Ureter (tissue), 1 donor: ENCODE measurements at places on chromosomes 5 and 9. TPM values are rescaled to one million over a fixed set of nuclear protein-coding genes. Genes with fewer than 3 reads are reported as not detected.

The PHF2 gene
- total RNA-seq: 34.6 TPM

DNA sequence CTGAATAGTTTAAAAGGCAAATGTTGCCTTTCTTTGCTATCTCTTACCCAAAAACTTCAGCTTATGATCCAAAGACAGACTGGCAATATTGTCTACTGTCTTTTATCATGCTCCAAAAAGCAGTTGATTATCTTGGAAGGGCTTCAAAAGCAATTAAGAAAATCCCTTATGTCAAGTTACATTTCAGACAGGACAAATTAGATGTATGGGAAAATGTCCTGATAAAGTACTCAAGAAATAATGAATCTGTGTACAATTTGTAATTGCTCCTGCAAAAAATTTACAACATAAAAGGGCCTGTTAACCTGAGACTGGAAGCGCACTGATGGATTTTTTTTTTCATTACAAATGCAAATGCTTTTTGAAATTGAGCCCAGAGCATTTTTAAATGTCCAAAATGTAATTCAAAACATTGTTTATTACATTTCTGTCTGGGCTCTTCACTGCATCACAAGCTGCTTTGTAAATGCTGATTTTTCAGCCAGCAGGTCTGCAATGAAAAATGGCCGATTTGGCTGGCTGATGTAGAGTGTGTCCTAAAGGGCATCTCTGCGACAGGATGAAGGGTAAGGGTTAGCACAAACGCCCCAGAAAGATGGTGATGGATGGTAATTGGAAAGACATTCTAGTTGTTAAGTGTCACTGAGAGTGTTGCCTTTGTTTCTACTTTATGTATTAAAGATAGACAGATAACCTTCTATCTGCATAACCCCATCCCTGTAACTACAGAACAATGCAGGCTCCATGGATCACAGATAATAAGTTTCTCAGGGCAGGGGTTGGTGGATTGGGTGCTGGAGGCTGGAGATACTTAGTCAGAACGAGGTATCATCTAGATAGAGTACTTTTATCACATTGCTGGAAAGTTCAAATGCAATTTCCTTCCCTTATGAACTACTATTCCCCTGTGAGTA, 27.0 kb downstream of the MAT2B start:
- DNase-seq: no peak

GRCh38 chr5:171650597-171650996, 135.0 kb upstream of the SMIM23 start:
- no peak for DNase-seq

- DNase-seq: no peak
Measured at GRCh38 chr5:117161718-117162335, 587.2 kb upstream of the SEMA6A start.

DNA sequence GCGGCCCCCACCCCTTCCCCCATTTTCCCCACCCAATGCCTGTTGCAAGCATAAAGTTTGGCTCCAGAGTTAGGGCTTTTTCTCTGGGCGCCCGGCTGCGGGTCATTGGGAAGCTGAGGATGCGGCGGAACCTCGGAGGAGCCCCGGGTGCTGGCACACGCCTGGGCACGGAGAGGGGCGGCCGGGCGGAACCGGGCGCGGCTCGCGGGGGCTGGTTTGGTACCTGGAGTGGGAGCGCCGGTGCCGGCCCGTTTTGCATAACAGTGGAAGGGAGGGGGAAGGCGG, 1.2 kb downstream of the PPARGC1B start:
- no peak for DNase-seq

- DNase-seq: peak; percentile 94
Measured at GRCh38 chr5:179023528-179024189, at the start of gene ZNF879. ZNF879 (plus strand) TSS chr5:179023804; CDS start chr5:179025005, 1,201 bp downstream.

DNA sequence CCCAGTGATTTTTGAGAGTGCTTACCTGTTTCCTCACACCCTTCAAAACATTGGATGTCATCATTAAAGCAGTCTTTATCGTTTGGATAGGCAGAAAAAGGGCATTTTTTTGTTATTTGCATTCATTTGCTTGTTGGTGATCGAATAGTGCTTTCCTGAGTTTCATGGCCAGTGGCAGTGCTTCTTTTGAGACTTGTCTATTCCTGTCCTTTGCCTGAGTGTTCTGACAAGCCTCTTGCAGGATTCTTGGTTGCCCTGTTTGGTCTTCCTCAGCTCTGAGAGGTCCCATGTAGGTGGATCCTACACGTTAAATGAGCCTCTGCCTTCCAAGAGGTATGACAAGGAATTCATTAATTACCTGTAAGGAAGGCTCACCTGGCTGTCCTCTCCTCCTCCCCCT, 52.8 kb downstream of the DAB2IP start:
- DNase-seq: no peak

The PDE6A gene
- not detected for total RNA-seq

GRCh38 chr9:127926906-127927200, 3.7 kb downstream of the PIP5KL1 start:
- no peak for DNase-seq

The CSF2 gene
- not detected for total RNA-seq

DNA sequence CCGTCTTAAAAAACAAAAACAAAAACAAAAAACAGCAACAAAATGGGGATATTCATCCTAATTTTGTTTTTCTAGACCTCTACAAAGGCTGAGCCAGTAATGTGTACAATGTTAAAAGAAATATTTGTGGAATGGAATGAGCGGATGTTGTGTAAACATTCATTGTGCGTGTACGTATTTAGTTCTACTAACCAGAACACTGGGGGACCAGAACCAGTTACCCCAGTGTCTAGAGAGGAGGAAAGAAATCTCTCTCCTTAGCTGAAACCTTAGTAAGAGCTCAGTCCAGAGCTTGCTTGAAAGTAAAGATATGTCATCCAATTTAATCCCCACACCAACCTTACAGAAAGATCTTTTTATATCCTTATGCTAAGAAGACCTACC, 106.7 kb upstream of the CPEB4 start:
- DNase-seq: no peak

- no peak for DNase-seq
Measured at GRCh38 chr5:31630931-31631330, 8.0 kb upstream of the PDZD2 start.

The DIRAS2 gene
- 3.9 TPM for total RNA-seq

The GARNL3 gene
- total RNA-seq: 59.0 TPM

- DNase-seq: no peak
Measured at GRCh38 chr9:101437806-101438232, 2.2 kb upstream of the ALDOB start.

DNA sequence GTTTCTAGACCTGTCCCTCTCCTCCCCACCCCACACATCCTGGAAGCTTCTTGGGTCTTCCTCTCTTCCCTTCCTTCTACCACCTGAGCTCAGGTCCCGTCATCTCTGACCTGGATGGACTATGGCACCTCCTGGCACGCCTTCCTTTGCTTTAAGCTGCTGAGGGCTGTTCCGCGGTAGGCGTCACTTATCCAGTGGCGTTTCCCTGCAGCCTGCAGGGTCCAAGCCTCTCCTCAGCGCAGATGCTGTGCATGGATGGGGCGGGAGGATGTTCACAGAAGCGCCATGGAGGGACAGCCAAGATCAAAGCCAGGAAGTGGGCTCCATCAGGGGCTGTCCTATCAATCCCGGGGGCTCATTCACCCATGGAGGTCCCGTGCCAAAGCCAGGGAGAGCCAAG, 23.8 kb upstream of the CNOT6 start:
- peak; percentile 28 for DNase-seq

- DNase-seq: no peak
Measured at GRCh38 chr5:40733434-40733833, 22.3 kb downstream of the TTC33 start.

GRCh38 chr5:132771503-132771998, 5.5 kb downstream of the SEPTIN8 start:
- DNase-seq: no peak

The OR1L6 gene
- total RNA-seq: not detected

DNA sequence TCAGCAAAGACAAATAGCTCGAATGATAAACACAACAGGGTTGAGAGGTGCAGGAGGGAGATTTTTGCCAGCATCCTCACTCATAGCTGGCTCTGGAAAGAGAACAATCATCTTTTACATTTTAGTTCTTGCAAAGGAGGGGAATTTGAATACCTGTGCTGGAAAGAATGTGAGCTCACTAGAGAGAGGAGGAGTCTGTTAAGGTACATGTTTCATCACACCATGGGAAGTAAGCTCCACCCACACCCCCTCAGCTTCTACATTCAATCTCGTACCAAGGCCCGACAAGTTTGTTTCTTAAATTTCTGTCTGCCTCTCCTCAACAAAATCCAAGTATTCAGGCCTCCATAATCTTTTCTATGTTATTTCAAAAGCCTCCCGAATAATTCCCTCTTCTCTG, 254.6 kb downstream of the BRINP1 start:
- no peak for DNase-seq

GRCh38 chr9:36148311-36149051, 11.9 kb downstream of the GLIPR2 start:
- peak; percentile 96 for DNase-seq

DNA sequence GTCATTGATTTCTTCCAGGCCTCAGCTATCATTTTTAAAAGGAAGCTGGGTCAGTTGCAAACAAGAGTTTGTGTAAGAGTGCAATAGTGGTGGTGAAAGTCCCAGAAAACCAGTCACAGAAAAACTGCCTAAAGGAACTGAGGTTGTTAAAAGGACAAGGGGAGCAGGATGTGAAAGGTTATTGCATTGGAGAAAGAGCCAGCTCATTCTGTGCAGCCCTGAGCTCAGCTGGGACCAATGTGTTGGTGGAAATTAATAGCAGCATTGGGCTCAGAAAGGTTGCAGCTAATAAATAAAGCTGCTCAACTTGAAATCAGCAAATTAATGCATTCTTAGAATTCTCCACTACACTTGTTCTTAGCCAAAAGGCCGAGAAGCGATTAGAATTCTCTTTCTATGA, 34.9 kb downstream of the NREP start:
- no peak for DNase-seq

The NPDC1 gene
- total RNA-seq: 138 TPM

The RORB gene
- 3.0 TPM for total RNA-seq

DNA sequence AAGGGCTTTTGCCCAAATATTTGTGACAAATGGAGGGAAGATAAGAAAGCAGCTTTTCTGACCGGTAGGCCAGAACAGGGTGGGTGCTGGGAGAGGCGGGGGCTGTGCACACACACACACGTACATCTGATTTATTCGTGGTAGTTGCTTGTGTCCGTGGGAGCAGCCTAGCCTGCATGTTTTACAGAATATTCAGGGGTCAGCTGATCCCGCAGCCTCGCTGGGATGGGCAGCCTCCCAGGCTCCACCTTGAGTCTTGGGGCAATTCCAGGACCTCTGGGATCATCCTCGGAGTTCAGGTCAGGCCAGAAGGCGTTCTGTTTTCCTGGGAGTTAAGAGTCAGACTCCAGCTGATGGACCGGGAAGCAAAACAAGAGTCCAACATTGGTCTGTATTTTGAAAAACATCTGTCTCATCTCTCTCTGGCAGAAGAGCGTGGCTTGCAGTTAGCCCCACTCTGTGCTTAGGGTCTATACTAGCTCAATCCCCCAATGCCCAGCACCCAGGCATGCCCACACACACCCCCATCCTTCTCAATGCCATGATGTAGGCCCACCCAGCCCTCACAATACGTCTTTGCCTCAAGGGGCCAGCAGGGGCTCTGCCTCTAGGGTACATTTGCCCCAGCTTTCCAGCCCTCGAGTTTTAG, 210.6 kb downstream of the GOLPH3 start:
- DNase-seq: no peak

DNA sequence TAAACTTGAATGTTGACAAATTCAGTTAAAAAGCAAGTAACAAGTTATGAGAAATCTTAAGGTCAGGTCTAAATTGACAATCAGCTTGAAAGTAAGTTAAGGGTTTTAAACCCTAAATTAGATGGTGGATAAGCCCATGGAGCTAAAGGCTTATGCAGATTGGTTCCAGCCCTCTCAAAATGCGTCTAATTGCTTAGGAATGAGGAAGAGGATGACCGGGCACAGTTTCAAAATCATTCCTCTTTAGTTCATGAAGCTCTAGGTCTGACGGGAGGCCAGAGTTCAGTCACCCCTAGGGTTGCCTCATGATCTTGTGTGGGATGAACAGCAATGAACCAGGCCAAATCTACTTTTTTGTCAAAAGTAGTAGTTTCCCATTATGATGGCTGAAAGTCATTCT, 75.4 kb downstream of the SLC38A9 start:
- no peak for DNase-seq

GRCh38 chr5:115471345-115472063, 73.1 kb downstream of the FEM1C start:
- DNase-seq: no peak

DNA sequence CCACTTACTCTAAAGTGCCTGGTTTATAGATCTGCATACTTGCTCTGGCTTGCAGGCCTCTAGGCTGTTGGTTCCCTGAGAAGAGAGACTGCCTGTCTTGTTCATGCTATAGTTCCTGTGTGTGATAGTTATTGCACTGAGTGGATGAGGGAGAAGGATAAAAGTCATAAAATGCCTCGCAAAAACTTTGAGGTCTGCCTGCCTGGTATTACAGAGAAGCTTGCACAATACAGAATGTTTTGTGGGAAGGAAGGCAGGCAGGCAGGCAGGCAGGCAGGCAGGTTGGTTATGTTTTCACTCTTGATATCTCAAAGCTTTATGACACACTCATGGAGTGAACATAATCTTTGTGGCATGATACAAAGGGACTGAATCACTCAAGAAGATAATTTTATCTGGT, 287.1 kb downstream of the SLIT3 start:
- DNase-seq: no peak

DNA sequence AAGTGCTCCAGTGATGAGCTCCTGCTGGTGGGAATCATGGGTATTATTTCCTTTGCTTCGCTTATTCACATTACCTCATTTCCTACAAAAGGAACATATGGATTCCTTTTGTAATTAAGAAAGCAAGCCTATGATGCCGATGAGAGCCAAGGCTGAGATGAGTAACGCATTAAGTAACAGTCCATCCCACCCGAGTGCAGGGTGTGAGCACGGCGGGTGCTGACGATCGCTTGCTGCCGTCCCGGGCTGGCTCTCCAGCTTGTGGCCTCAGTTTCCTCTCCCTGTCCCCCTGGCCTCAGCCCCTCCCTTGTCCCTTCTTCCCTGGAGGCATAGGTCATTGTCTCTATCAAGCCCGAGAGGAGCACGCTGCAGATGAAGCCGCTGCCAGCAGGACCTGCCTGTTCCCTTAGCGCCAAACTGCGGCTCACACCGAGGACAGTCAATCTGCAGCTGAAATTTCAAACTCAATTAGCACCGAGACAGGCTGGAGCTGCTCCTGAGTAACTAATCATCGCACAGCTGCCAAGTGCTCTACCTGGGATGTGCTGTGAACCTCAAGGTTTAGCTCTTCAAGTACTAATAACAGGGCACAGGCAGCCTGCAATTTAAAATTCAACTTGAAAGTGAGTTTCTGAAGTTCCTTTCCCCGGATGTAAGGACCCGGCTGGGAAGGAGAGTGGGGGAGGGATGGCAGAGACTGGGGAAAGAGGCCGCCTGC, 115.2 kb upstream of the RAPGEF1 start:
- DNase-seq: no peak

The IFNK gene
- not detected for total RNA-seq
